Dermis blood vessel endothelial cell (primary cell): ENCODE measurements at places on chromosomes 6 and 20.

- peak; percentile 42 for DNase-seq
Observed at GRCh38 chr6:88848870-88849269, 114.5 kb downstream of the RNGTT start.

- peak; percentile 37 for DNase-seq
Observed at GRCh38 chr20:10306440-10307358, 88.1 kb downstream of the SNAP25 start.

- DNase-seq, result peak; percentile 52
Observed at GRCh38 chr6:137217801-137218472, 1.2 kb downstream of the IFNGR1 start.

- DNase-seq, result no peak
Observed at GRCh38 chr20:34175079-34175478, 63.0 kb upstream of the EIF2S2 start.

- DNase-seq, result no peak
Observed at GRCh38 chr6:162700966-162701365, 26.6 kb downstream of the PRKN start.

DNA sequence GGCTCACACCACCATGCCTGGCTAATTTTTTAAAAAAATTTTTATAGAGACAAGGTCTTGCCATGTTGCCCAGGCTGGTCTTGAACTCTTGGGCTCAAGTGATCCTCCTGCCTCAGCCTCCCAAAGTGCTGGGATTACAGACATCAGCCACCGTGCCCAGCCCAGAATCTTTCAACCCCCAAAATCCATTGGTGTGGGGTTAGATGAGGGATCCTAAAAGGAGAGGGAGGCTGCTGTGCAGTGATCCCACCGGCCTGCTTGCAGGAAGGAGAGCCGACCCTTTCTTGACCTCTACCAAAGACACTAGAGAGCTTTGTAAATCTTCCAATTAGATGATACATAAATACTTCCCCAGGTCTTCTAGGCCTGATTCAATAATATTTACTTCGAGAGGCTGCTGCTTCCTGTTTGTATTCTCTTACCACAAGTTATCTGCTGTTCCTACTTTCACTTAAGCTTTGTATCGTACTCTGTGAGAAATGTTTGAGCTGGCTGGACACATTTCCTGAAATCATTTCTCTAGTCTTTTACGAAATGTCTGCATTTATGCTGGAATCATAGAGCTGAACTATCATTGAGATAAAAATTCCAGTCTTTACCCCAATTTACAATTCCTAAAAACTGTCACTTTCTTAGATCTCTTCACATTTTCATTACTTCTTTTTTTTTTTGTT, 49.3 kb upstream of the IER3 start:
- DNase-seq, result peak; percentile 62

GRCh38 chr6:8578006-8578405, 142.7 kb upstream of the SLC35B3 start:
- DNase-seq, result no peak

DNA sequence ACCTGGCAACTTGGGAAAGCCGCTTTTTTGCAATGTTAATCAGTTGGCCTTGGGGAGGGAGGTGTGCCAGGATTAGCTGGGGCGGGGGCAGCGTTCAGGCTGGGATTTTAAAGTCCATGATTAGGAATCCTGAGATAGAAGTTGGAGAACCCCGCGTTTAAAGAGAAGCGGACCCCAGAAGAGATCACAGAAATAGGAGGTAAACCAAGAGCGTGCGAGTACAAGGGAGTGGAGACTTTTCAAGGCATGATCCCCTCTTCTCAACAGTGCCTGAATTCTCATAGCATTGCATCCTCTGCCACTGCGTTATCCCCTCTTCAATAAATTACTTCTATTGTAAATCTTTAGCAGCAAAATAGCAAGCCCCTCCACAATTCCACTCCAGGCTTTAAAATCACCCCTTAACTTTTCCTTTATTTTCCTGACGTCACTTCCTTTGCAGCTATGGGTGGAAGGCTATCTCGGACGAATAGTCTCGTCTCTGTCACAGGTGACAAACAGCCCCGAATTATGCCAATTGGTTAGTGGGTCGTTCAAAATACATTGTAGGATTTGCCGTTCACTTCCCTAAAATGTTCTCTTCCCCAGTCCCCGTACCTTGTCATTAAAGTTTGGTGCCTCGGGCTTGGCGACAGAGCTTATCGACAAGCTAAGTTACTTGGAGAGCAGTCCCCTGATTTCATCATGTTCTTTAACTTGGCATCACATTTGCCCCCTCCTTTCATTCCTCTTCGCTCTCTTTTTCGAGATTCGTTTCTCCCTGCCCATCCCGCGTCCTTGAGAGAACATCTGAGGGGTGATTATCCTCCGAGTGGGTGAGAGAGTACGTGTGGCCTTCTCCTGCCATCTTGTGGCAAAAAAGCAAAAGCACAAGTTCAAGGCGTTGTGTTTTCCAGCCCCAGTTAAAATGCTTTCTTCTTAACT, 17.1 kb downstream of the OR2B2 start:
- peak; percentile 91 for DNase-seq

- no peak for DNase-seq
Observed at GRCh38 chr20:48065833-48066232, 280.6 kb upstream of the SULF2 start.

GRCh38 chr6:43803783-43804549, 34.0 kb downstream of the VEGFA start:
- no peak for DNase-seq

GRCh38 chr6:148521586-148521985, 178.9 kb downstream of the SASH1 start:
- peak; percentile 42 for DNase-seq

- DNase-seq, result no peak
Observed at GRCh38 chr20:48192109-48192508, 406.8 kb upstream of the SULF2 start.

- no peak for DNase-seq
Observed at GRCh38 chr6:167238694-167239467, 52.2 kb upstream of the UNC93A start.

- peak; percentile 64 for DNase-seq
Observed at GRCh38 chr6:37324131-37325033, 29.4 kb upstream of the RNF8 start.

DNA sequence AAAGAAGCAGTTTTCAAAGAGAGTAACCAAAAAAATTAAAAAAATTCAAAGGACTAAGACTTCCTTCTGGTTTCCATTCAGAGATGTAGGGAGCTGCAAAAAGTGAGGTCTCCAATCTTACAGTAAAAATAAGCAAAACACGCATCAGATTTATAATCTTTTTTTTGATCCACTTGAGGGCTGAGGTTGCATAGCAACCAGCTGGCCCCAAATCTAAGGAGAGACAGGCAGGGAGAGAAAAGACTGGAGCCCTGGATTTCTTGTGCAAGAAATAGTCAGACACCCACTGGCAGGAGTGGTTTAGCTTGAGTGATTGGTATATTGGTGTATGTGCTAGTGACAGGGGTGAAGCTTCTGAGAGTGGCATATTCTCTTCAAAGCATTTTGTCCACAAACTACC, 135.9 kb upstream of the FUT9 start:
- no peak for DNase-seq

DNA sequence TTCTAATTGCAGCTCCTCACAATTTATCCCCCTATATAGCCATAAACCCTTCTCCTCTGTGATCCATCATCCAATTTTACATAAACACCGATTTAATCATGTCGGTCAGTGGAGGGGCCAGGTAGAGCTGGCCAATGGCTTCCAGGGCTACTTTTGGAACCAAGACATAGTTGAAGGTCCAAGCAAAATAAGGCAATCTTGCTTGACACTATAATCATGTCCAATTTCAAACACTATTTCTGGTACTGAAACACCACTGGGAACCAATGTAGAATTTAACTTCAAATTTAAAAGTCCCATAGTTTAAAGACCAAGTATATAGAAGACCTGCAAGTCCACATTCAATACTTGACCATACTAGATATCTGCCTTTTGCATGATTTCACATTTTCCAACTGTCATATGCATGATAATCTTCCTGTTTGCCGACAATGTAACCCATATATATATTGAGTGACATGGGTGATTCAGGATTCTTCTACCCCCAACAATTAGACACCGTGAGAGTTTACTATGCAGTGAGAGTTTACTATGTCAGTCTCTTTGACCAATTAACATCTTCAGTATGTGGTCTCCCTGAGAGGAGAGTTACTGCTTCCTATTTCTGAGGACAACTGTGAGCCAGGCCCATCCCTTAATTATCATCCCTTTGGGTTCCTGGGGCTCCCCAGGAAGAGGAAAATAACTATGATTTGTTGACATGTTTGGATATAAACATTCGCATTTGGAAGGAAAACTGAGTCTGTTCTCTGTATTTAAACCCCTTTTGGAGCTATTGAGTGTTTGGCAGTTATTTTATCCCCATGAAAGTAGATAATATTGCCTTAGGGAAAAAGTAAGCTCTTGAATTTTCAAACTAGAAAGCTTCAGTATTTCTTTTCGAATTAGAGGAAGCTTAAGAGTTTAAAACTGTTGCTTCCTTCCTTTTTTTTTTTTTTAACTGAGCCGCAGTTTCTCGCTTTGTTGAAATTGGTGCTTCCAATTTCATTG, 31.8 kb downstream of the SAMD3 start:
- DNase-seq, result no peak

GRCh38 chr6:8743170-8743745, 307.9 kb upstream of the SLC35B3 start:
- no peak for DNase-seq

DNA sequence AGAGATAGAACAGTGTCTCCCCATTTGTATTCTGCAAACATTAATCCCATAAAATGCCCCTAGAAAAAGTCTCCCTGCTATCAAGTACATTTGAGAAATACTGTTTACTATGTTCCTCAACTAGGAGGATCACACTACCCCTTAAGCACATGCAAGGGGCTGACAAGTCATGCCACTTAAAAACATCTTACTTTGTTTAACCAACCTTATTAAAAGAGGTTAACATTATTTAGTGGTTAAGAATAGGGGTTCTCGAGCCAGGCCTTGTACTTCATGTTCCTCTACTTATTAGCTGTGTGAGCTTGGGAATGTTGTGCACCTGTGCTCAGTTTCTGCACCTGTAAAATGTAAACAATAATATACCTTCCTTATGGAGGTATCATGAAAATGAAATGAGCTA, 113.7 kb downstream of the UBE3D start:
- no peak for DNase-seq

GRCh38 chr20:48309293-48309692, 518.5 kb downstream of the PREX1 start:
- DNase-seq, result no peak

DNA sequence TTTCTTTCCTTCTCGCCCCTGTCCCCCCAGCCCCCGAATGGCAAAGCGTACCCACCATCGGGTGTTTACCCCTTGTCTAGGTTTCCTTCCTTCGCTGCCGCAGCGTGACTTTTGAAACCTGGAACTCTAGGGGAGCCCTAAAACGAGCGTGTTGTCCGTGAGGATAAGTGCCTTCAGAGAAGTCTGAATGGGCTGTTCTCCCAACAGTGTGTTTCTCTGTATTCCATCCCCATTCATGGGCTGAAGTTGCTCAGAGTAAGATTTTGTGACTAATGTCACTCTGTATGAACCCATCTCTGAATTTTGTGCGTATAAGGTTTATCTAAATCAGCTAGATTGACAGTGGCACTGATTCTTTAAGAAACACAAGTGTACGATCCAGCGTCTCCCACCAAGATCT, 949 bp downstream of the MACROD2 start:
- DNase-seq, result no peak

GRCh38 chr6:6811128-6812009, 222.8 kb downstream of the LY86 start:
- peak; percentile 86 for DNase-seq

GRCh38 chr6:74134327-74134726, 438.3 kb downstream of the CD109 start:
- DNase-seq, result no peak

DNA sequence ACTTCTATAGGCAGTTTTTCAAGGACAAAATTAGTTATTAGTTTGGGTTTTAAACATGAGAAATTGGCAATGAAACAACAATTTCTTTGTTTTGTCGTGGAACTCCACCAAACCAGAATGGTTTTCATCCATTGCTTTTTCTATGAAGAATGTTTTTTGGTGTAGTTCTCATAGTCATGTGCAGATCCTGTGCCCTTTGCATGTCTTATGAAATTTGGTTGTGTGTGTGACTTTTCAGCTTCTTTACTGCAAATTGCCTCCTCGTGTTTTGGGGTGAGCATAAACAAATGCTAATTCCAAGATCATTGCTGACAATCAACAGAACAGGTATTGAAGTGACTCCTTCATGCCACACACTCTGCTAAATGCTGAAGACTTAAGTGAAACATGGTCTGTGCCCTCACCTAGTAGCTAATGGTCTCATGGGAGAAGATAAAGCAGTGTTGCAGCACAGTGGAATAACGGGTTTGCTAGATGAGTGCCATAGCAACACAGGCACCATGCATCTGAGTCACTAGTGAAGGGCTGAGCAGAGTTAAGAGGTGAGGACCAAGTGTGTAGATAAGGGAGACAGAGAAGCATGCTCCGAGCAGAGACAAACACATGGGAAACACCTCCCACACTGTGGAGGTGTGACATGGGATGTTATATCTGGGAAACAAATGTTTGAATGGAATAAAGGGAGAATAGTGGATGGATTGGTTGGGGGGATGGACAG, 120.0 kb downstream of the SLC16A10 start:
- DNase-seq, result peak; percentile 3

- DNase-seq, result no peak
Observed at GRCh38 chr6:80637312-80637711, 530.8 kb downstream of the BCKDHB start.

GRCh38 chr20:31806564-31807355, 12.4 kb upstream of the MYLK2 start:
- no peak for DNase-seq

- DNase-seq, result no peak
Observed at GRCh38 chr6:135753196-135753595, 98.3 kb upstream of the PDE7B start.

DNA sequence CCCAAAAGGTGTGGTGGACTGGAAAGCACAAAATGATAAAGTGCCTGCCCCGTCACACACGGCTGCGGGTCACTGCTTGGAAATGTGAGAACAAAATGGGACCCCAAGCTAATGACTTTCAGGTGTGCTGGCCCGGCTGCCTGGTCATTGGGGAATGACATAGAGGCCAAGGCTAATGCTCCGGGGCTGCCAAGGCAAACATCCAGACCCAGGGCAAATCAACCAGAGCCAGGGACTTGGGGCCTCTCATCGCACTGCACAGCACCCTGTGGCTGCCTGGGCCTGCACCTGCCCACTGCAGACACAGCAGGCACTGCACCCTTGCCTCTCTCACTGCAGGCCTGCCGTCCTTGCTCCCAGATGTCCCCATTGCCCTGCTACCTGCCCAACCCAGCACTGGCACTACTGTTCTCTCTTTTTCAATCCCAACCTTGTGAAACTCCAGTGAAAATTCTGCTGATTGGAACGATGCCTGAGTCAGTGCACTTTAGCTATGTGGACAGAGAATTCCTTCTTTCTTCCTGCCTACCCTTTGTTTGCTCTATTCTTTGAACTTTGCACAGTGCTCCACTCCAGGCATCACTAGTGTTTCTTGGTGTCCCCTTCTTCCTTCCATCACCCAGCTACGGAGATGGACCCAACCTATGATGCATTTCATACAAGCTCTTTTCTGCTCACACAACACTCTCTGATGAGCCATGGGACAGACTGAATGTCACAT, 849.5 kb downstream of the MAFB start:
- no peak for DNase-seq

GRCh38 chr6:16184129-16184528, 54.3 kb upstream of the GMPR start:
- DNase-seq, result peak; percentile 67

- no peak for DNase-seq
Observed at GRCh38 chr6:158270389-158271127, 41.7 kb upstream of the TULP4 start.
